ENCODE measurements at places on chromosomes 13 and 19.

- DNase-seq, result no peak
These were observed 14.1 kb downstream of the SLC27A5 start for GRCh38 chr19:58497634-58498170.

DNA sequence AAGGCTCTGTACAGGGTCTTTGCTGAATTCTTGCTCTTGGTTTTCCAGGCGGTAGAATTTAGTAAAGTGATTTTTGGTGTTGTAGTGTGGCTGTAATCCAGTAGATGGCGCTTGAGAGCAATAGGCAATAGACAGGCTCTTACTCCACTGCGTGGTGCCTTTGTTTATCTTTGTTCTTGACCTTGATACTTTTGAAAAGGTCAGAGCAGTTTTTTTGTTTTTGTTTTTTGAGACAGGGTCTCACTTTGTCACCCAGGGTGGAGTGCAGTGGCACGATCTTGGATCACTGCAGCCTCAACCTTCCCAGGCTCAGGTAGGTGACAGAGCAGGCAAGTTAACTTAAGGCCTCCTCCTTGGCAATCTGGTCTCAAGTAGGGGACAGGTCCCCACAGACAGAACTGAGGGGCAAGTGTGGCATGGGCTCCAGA, 12.2 kb upstream of the LILRA5 start:
- peak; percentile 73 for DNase-seq

- DNase-seq, result no peak
These were observed 8.3 kb downstream of the CACNG6 start for GRCh38 chr19:53999694-54000093.

DNA sequence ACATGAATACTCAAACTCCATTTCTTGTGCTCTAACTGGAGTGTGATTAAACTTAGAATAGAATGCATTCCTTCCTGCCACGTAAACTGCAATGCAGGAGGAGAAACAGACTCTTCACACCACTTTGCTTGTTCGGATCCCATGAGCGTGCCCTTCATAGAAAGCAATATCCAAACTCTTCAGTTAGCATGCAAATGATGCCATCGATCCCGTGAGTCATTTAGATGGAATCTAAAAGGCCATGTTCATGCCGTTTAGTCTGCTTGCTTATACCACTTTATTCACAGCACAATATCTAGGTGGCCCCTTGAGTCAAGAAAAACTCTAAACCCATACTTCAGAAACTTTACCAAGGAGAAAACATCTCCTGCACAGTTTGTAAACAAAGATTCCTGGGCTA, 225.8 kb downstream of the OXGR1 start:
- no peak for DNase-seq

- DNase-seq, result no peak
These were observed 904 bp upstream of the ZNF557 start for GRCh38 chr19:7068599-7068998.

DNA sequence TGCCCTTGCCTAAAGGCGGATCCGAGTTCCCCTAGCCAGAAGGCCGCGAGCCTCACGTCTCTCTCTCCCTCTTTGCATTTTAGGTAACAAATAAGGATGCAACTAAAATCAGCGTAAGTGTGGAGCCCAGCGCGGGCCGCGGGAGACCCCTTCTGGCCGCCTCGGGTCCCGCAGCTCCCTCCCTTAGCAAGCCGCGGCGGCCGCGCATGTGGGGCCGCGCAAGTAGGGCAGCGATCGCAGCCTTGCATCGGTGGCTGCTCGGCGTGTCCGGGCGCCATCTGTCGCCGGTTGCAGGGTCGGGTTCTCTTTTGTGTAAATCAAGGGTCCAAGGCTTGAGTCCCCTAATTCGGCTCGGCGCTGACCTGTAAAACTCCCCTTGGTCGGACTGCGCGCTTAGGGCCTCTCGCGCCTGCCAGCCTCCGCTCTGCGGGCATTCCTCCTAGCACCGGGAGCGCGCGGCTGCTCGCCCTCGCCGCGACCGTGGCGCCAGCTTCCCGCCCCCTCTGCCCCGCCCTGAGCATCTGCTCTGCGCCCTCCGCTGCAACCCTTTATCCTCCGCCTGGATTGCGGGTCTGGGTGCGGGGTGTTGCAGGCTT, 2.7 kb downstream of the VSTM2B start:
- peak; percentile 49 for DNase-seq

DNA sequence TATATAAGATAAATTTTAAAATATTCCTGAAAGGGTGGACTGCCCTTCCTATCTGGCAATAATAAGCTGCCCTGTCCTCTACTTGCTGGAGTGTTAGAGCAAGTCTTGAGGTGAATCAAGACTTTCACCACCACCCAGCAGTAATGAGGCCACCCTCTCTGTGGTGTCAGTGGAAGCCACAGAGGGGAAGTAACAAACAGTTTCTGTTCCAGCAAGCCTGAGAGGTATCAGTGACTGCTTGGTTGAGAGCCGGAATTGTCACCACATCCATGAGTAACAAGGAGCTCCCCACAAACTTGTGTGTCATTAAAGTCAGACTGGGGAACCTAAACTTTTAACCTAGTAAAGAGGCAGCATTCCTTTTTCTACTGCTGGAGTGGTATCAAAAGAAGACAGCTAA, 532.7 kb upstream of the SPRY2 start:
- DNase-seq, result peak; percentile 84

GRCh38 chr13:107025991-107026390, 458.1 kb upstream of the ARGLU1 start:
- DNase-seq, result no peak

DNA sequence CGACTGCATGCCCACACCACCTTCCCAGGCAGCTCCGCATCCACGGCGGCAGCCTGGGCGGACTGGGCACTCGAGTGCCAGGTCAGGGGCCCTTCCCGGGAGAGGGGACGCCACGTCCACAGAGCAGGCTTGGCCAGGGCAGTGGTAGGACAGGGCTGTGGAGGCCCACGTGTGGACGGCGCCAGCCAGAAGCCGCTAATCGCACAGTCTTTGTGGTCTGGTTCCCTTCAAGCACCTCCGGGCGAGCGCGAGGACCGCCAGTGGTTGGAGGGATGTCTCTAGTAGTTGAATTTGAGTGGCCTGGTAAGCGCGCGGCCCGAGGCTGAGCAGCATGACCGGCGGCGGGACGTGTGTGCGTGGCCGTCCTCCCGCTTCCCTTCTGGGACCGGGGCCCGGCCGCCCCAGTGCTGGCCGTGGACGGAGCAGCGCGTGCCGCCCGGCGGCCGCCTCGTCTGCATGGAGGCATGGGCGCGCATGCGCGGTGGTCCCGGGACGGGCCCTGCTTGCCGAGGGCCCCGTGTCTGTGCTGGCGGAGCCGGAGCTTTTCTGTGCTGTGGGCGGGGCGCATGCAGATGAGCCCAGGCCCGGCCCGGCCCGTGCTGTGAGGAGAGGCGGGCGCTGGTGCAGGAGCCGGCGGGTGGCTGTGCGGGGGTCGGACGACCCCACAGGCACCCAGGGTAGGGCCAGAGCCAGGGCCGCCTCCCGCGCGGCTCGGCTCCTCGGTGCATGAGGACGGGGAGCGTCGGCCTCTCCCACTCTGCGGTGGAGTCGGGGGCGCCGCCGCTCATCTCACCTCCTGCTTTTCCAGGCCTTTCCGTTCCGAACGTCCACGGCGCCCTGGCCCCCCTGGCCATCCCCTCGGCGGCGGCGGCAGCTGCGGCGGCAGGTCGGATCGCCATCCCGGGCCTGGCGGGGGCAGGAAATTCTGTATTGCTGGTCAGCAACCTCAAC, 8.6 kb downstream of the PTBP1 start:
- DNase-seq, result no peak

DNA sequence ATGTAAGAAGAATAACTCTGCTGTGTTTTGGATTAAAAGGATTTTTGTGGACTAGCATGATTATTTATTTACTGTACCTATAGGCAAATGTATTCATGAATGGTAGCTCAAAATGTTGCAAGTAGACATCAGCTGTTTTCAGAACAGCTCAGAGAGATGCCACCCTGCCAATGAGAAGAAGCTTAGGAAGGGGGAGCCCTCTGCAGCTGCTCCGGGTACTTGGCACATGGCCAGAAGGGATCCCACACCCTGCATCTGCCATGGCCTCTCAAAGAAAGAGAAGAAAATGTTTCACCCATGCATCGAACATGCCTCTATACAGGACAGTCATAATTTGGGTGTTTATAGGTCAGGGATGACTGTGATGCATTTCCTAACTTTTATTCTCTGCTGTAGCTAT, 30.5 kb upstream of the MBNL2 start:
- no peak for DNase-seq

DNA sequence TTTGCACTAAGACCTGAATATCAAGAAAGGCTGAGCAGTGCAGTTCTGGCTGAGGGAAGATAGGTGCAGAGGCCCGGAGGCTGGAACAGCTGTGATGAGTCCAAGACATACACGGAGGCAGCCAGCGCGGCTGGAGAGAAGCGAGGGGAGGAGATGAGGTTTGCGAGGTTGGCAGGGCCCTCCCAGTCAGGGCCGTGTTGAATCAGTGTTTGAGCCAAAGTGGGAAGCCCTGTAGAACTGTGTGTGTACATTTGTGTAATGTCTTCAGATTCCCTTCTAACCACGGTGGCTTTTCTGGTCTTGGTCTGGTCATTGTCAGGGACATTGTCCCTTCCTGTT, 34.9 kb downstream of the PAK4 start:
- DNase-seq, result no peak

GRCh38 chr13:44307255-44307654, 66.4 kb upstream of the SERP2 start:
- DNase-seq, result no peak

DNA sequence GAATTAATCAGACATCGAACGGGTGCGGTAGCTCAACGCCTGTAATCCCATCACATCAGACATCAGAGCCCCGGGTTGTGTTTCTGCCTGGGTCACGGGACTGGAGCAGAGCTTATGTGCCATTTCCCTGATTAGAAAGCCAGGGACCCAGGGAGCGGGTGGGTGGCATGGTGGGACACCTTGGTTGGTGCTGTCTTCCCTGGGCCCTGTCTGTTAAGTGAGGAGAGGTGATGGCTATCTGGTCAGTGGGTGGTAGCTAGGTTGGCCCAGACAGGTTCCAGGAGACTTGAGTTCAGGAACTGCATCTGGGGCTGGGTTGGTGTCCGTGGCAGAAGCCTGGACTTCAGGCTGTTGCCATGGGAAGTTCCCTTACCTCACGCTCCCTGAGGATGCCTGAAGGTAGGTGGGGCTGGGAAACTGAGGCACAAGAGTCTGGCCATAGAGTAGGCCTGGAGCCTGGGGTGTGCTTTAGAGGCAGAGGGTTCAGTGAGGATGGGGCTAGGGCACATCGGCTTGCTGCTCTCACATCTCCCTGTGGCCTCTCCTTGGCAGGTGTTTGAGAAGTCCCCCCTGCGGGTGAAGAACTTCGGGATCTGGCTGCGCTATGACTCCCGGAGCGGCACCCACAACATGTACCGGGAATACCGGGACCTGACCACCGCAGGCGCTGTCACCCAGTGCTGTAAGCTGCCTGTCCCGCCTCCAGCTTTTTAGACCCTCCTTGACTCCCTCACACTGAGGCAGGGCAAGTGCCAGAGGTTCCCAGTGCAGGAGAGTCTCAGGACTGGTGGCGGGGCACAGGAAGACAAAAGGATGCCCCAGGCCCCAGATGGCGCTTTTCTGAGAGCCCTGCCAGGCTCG, 2.1 kb downstream of the RPL18A start:
- DNase-seq, result no peak

DNA sequence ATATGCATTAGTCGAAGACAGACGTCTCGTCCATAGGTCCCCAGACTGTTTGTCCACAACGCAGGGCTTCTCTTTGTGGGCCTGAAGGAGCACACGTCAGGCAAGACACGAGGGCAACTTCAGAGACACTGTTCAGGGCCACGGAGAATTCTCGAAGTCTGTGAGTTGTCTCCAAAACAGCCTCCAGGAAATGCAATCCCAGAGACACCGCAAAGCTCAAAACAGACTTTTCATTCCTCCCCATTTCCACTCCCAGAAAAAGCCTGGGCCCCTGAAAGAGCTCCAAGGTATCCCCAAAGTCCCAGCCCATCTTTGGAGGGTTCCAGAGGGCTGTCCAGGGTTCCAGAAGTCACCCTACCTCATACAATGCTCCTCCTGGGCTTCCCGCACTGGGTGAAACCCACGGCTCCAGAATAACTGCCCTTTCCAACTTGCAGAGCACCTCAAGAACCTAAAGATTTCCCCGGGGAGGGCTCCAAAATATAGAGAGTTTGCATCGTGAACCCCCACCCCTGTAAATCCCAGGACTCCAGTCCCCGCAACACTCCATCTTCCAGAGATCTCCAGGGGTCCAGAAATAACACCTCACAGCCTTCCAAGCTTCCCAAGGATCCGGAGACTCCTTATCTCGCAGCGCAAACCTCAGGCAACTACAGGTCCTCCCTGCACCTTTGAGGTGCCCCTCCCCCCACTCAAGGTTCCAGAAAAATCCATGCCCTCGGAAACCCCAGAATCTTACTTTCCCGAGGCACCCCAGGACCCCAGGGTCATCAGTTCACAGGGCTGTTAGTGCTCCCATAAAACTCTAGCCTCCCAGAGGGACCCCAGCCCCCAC, 687 bp upstream of the FTL start:
- peak; percentile 47 for DNase-seq

DNA sequence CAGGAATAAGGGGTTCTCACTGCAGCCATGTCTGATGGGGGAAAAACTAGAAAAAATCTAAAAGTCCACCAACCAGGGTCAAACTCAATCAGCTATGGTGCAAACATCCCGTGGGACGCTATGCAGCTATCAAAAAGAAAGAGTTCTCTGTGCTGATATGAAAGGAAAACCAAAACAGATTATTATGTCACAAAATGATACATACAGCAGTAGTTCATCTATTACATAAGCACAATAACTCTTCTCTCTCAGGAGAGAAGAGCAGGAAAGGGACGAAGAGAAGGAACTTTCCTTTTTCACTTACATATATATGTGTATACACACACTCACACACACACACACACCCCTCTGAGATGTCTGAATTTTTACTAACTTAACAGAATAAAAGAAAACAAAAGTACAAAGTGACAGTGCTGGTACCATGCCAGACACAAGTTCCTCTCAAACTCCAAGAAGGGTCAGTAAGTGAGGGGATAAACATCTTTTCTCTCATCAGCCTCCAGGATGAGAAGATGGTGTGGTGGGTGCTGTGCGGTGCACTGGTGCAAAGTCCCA, 2.9 kb upstream of the FKRP start:
- no peak for DNase-seq

DNA sequence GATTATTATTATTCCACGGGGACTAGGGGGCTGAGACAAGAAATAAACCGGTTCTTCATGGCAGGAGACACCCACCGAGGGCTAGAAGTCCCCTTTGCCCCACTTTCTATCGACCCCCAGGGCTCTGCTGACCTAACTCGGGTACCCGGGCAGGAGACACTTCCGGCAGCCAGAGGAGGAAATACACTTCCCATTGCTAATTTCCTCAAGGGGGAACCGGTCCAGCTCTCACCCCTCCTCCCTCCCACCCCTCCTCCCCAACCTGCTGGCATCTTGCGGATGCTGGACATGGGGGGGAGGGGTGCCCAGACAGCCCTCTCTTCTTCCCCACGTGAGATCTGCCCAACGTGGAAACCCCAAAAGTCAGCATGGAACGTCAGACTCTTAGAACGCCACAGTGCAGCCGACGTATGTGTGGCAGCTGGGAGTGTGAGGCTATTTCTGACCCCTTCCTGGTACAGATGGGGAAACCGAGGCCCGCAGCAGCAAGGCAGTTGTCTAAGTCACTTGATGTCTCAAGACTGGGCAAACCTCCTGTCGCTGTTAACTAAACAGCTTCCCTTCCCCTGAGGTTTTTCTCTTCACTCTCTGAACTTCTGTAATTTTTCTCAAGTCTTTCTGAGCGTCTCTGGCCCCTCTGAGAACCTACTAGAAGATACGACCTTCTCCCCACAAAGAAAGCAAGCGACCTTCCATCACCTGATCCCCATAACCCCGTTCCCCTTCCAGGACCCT, 3.6 kb downstream of the GPR4 start:
- peak; percentile 23 for DNase-seq
